ENCODE measurements at places on chromosomes 6 and 20.

DNA sequence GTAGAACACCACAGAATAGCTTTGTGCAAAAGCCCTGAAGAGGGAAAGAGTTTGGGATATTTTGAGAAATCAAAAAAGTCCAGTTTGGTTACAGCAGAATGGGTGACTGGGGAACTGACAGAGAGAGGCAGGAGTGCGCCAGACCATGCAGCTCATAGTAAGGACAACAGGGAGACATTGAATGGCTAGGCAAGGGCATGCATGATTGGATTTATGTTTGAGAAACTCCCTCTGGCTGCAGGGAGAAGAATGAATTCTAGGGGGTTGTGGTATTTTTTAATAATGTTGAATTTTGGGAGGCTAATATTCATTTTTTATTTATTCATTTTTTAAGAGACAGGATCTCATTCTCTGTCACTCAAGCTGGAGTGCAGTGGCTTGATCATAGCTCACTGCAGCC lies 49.9 kb downstream of the TGM2 start:
- DNase-seq = no peak

- peak; percentile 96 for DNase-seq
These were observed 12.1 kb upstream of the RAMACL start for GRCh38 chr6:166598441-166599138.

GRCh38 chr20:38033330-38034107 lies at the start of the genes RPRD1B and TTI1:
Gene RPRD1B (plus strand): TSS chr20:38033746. CDS start chr20:38033948, 202 bp downstream.
Gene TTI1 (minus strand): TSS chr20:38033456. CDS start chr20:38013816, 19,640 bp downstream.
- DNase-seq = peak; percentile 76

DNA sequence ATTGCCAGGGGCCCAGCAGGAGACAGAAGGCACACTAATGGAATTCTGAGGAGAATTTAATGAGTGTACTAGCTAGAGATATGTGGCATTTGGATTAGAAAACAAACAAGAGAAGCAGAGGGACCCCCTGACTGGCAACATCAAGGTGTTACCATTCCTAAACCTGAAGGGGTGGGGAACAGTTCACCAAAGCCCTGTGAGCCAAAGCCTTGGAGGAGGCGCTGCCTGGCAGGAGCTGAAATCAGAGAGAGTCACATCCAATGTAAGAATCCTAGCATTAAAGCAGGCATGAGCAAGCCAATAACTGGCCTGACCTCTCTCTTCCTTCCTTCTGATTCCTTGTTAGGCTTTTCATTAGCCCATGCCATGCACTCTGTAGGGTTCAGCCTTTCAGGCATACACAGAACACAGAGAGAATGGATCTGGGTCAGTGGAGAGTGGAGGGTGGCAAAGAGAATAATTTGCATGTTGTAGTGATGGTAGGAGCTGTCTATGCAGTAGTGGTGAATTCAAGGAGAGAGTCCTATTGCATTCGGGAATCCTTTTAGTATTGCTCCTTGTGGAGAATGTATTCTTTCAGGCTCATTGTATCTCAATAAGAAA lies 367.2 kb upstream of the MAN1A1 start:
- DNase-seq = no peak

GRCh38 chr20:51462566-51463276 lies 79.8 kb downstream of the NFATC2 start:
- peak; percentile 74 for DNase-seq

GRCh38 chr6:37731371-37731770 lies 33.7 kb upstream of the MDGA1 start:
- no peak for DNase-seq

GRCh38 chr20:14337400-14338171 lies at the start of gene FLRT3:
Gene FLRT3 (minus strand): TSS chr20:14337612. CDS start chr20:14327506, 10,106 bp downstream.
- peak; percentile 90 for DNase-seq

DNA sequence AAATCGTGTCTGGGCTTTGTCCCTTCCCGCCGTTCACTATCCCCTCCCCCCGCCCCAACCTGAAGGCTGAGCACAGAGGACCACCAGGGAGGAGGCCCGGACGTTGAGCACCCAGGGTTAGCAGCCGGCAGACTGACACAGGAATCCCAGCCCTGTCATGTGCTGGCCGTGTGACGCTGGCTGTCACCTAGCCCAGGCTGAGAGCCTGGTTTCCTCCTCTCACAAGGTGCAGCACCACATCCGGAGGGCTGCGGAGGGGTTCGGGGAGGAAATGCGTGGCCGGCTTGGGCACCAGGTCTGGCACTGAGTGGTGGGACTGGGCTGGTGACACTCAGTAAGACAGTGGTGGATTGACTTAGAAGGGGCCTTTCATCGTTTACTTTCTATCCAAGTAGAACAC lies 4.6 kb upstream of the LSM14B start:
- DNase-seq = no peak

GRCh38 chr6:56490993-56491392 lies 151.7 kb downstream of the DST start:
- peak; percentile 66 for DNase-seq

- DNase-seq = no peak
These were observed 22.2 kb upstream of the MRGBP start for GRCh38 chr20:62773845-62774714.

DNA sequence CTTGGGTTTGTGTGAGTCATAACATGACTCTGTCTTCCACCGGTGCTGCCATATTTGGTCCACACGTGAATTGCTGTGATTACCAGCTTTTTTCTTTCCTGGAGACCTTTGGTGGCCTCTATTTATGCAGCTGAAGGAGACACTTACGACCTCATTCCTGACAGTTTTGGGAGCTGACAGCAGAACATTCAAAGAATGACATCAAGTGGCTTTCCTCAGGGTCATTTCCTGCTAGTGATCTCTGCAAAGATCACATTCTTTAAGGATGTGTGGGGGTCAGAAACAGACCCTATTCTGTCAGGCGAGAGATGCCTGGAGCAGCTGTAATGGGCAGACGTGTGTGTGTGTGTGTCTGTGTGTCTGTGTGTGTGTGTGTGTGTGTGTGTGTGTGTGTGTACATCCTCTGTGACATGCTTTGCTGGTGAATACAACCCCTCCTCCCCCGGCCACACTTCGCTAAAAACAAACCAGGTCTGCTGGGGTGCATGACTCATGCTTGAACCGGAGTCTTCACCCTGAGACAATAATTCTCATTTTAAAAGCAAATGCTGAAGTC lies 115.6 kb downstream of the TMEM170B start:
- DNase-seq = peak; percentile 92

DNA sequence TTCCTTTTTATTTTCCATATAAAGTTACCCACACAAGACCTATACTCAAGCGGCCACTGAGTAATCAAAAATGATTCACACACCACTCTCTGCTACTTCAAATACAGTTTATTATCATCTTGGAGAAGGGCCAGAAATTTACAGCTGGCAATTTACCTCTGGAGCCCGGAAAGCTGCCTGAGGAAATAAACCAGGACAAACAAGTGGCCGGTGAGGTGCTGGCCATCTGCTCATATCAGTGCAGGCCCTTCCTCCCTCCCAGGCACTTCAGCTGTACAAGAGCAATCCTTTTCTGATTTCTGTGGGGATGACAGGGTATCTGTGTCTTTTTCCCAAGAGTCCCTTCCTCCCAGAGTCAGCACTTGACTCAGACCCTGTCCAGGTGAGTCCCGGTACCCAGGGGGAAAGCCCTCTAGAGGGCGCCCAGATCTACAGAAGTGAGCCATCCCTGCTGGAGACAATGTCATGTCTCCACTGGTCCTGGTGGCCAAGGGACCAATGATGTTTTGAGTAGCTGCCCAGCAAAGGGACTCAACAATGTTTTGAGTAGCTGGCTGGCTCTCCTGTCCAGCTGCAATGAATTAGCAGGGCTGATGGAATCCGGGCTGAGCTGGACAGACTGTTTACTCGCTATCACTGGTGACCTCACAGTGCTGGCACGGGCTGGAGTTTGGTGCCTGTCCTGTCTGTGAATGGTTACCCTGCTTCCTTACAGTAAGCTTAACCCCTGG lies 23.6 kb downstream of the LRP11 start:
- DNase-seq = peak; percentile 90

GRCh38 chr20:62764156-62764935 lies 31.9 kb upstream of the MRGBP start:
- no peak for DNase-seq

DNA sequence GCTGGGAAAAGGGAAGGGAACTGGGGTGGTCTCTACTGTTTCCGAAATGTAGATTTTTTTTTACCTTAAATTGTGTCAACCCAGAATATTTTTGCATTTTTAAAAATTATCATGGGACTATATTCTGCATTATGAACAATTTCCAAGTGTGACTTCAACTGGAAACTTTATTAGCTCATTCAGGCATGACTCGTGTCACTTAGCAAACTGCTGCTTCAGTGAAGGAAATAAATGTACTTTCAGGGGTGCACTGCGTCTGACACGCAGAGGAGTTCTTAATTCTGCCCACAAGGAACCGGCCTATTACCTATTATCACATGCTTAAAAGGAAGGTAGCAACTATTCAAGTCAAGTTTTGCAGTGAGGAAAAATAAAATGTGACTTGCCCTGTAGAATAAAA lies 291.3 kb upstream of the PRDM1 start:
- no peak for DNase-seq

DNA sequence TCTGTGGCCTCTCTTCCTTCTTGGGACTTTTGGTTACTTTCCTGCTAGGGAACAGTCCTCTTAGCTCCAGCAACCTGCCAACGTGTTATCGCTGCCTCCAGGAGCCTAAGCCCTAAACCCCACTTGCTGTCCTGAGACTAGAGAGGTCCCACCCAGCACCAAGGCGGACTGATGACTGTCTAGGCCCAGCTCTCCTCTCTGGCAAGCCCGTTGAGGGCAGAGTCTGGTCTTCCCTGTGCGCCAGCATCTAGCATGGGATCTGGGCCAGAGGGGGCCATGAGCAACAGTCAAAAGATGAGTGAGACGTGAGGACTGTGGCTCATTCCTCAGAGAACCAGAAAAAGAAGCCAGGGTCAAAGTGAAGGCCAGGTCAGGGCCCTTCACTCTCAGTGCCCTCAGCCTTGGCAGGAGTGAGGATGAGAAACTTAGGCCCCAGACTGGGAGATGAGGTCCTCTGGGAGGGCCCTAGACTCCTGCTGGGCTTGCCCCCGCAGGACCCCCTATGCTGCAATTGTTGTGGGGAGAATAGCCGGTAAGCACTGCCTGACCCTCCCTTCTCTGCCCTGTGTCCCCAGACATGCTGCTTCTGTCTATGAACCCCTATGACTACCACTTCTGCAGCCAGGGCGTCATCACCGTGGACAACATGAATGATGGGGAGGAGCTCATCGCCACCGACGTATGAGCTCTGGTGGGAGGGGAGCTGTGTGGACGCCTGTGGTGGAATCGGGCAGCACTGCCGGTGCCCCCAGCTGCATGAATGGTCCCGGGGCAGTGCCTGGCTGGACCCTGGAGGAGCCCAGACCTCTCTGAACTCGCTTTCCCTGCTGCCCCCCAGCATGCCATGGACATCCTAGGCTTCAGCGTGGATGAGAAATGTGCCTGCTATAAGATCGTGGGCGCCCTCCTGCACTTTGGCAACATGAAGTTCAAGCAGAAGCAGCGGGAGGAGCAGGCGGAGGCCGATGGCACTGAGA lies 30.9 kb downstream of the MYH7B start:
- DNase-seq = no peak

GRCh38 chr6:154821638-154822037 lies 88.4 kb downstream of the SCAF8 start:
- DNase-seq = no peak

DNA sequence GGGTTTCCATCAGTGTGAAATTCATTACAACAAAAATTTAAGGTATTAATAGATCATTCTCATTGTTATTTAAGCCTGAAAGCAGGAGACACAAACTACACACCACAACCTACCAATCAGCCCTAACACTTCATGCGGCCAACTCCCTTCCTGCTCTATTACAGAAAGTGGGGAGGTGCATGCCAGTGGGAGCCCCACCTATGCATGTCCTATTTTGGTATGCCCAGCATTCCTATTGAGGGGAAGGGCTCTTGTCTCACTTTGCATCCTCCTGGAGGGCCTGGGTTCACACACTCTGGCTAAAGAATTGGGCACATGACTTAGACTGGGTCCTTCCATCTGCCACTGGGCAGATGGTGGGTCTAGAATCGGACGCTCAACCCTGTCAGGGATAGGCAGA lies 450.0 kb downstream of the PTPRT start:
- no peak for DNase-seq

- DNase-seq = no peak
These were observed 22.2 kb downstream of the RCAN2 start for GRCh38 chr6:46469021-46469420.

DNA sequence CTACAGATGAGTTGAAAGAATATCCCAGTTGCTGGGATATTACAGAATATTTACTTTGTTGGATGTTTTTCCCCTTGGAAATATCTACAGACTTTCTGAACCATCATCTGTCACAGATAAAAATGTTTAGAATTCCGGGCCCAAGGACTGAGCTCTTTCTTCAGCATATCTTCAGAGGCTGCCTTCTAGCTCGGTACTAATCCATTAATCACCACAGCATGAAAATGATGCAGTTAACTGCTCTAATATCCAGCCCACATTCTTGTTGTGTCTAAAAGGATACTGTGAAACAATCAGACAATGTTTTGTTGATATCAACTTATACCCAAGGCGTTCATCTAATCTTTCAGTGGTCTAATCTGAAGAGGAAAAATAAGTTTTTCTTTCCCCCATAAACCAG lies 247.4 kb downstream of the TBC1D32 start:
- DNase-seq = no peak

DNA sequence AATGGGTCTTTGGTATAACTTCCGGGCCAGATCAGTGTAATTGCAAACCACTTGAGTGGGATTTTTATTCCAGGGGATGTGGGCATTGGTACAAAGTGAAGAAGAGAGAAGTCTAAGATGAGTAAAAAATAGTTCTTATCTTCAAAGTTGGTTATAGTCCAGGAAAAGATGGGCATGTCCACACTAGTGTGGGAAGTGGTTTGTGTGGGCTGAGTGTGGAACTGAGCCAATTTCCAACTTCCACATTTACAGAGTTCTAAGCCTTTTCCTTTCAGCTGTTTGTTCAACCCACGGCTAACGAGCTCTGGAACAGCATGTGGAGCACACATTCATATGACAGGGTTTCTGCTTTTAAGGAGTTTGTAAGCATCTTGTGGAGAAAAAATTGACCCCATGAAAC lies 72.3 kb upstream of the IFNGR1 start:
- peak; percentile 38 for DNase-seq

GRCh38 chr6:43582911-43583310 lies 6.9 kb downstream of the POLH start:
- peak; percentile 80 for DNase-seq

DNA sequence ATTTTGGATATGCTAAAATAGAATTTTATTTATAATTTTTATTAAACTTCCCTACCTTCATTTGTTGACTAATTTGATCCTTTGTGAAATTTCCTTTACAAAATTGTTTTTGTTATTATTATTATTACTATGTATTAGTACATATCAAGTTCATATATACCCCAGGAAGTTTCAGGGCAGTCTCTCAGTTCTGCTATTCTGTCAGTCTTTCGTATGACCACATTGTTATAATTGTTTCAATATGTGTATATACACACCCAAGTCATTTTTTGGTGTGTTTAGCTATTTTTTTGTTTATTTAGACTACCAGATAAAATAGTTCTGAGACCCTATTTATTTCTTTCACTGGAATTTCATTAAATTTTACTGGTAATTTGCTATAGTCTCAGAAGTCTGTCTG lies 72.1 kb downstream of the NKAIN2 start:
- DNase-seq = no peak

GRCh38 chr6:71473926-71474325 lies 185.3 kb downstream of the OGFRL1 start:
- peak; percentile 86 for DNase-seq

GRCh38 chr6:150099953-150100352 lies 31.0 kb upstream of the ULBP3 start:
- no peak for DNase-seq
